ENCODE measurements at places on chromosomes 6 and 20. TPM values are rescaled to one million over a fixed set of nuclear protein-coding genes. Genes with fewer than 3 reads are reported as not detected.

PSORS1C1 gene
- total RNA-seq: 3.4 TPM

TRIM40 gene
- total RNA-seq: not detected

SLC35F1 gene
- total RNA-seq: not detected

ERVFRD-1 gene
- not detected for total RNA-seq

MAS1L gene
- total RNA-seq: not detected

C6orf141 gene
- total RNA-seq: 21.5 TPM

SLC17A3 gene
- total RNA-seq: not detected

RBBP9 gene
- 57.2 TPM for total RNA-seq

GRCh38 chr6:135461208-135461607 is 36.3 kb downstream of the AHI1 start:
- no peak for DNase-seq

DNA sequence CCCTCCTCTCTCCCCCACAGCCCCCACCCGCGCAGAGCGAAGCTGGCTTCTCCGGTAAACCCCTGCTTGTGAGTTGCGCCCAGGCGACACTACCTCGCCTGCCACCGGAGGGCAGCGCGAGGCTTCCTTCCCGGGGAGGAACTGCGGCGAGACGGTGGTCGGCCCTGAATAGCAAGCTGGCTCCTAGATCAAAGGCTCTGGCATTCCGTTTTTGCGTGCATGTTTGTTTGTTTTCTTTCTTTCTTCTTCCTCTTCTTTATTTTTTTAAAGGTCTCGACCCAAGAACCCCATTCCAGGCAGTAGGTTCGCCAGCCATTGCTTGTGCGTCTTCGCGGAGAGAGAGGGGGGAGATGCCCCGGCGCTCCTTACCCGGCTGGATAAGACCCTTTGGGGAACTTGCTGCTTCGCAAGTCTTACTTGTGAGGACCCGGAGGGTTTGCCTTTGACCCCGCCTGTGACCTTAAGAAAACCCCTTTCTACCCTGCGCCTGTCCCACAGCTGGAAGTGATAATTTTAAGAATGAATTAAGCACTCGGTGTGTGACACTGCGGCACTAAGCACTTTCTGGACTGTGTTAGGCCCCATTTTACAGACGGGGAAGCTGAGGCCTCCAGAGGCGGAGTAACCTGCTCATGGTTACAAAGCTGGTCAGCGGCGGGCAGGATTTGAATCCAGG is 92.7 kb upstream of the SIRPA start:
- DNase-seq: no peak

DNA sequence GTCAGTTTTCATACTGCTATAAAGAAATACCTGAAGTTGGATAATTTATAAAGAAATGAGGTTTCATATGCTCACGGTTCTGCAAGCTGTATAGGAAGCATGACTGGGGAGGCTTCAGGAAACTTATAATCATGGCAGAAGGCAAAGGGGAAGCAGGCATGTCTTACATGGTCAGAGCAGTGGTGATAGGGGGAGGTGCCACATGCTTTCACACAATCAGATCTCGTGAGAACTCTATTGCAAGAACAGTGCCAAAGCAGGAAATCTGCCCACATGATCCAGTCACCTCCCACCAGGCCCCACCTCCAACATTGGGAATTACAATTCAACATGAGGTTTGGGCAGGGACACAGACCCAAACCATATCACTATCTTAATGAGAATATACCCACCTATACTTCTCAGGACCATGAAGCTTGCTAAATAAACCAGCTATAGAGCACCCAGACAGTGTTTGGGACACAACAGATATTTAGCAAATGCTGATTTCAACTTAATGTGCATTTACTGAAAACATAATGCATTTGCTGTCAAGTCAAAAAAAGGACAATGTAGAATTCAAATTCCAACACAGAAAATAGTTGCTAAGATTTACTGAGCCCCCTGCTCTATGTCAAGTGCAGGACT is 63.8 kb downstream of the TNFRSF21 start:
- DNase-seq: no peak

DNA sequence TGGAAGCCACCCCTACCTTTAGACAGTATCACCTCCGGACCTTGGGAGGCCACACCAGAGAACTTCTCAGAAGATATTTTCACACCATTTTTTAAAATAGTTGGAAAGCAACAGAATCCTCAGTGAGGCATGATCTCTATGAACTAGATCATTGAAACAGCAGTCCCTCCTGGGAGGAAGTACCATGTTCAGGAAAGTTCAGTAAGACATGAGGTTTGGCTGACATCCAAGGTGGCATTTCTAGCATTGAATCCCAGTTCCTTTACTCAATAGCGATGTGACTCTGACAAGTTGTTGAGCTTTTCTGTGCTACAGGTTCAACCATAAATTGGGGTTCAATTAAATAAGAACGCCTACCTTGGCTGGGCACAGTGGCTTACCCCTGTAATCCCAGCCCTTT is 169.0 kb downstream of the TBC1D7 start:
- no peak for DNase-seq

DNA sequence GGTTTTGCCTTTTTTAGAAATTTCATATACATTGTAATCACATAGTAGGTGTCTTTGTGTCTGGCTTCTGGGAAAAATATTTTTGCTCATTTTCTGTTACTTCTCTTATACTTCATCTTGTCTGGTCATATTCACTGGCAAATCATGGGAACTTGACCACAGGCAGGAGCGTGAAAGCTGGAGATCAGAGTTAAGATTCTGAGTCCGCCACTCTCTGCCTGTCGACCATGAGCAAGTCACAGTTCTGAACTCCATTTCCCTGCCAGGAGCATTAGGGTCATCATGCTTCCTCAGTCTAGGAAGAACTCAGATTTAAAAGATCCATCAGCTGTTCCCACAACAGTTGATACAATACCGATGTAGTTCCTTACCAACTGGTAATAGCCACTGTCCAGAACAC is 12.4 kb upstream of the SCGN start:
- DNase-seq: no peak

DNA sequence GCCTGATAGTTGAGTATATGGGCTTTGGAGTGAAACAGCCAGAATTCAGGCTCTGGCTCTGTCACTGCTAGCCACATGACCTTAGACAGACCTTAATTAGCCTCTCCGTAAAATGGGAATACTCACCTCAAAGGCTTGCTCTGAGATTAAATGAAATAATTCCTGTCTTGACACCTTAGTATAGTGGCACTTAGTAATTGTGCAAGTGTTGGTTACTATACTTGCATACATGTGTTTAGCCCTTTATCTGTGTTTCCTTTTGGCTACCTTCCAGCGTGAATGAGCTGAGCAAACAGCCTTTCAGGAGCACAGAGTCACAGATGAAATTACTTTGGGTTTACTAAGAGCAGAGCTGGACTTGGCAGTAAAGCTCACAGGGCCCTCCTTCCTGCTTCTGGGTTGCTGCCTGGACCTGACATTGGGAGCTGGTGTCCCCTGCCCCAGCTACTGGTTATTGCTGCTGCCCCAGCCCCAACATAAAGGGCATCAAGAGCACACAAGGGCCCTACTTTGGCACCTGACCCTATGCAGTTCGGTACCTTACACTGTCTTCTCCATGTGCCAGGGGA is 32.8 kb downstream of the CD164 start:
- no peak for DNase-seq

DNA sequence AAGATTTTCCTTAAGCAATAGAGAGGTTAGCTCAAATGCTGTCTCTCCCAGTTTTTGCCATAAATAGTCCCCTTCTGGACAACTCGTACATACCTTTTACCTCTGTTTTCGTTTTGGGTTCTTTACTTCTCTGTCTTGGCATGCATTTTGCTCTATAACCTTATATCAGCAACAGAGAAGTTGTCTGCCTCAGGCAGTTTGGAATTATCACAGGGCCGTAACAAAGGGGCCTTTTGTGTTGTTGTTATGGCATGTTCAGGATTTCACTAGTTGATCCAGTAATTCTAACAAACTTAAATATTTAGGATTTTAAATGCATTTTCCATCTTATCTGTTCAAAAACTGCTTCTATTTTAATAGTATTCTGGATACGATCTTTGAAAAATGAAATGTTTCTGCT is 259.8 kb downstream of the CD109 start:
- no peak for DNase-seq

DNA sequence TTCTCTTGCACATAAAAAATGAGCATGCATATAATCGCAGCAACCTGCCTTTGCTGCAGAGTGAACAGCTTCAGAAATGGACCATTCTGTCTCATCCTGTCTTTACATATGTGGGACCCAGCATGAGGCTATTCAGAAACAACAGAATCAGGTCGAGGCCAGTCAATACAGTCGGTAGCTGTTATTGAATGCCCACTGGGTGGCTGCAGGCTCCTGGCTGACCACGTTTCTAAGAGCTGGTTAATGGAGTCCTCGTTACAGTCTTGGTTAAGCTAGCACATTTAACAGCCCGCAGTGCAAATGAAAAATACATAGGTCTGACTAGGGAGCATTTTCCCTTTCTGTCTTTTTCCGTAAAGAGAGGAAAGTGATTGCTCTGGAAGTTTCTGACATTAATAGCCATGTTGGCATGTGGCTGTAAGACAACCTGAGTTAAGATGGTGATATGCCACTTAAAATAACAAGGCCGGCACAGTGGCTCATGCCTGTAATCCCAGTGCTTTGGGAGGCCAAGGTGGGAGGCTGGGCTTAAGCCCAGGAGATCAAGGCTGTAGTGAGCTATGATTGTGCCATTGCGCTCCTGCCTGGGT is 75.0 kb downstream of the SHLD1 start:
- no peak for DNase-seq

- DNase-seq: no peak
Observed at GRCh38 chr6:24788031-24788665, 10.6 kb downstream of the ARMH2 start.

- no peak for DNase-seq
Observed at GRCh38 chr20:18613553-18613952, 25.7 kb downstream of the DTD1 start.

Measured in A172 (cell line).